ENCODE measurements at places on chromosomes 4 and X. TPM values are rescaled to one million over a fixed set of nuclear protein-coding genes. Genes with fewer than 3 reads are reported as not detected.

GRCh38 chrX:103367502-103367901 is 8.8 kb upstream of the BEX3 start:
- peak overlapping the region; percentile 81 for H3K27ac ChIP-seq
- no peak overlapping the region for H3K4me3 ChIP-seq

- H3K4me1 ChIP-seq, result peaks cover 3% of the 10 kb centered on the region
- H3K36me3 ChIP-seq, result no peaks in the 10 kb centered on the region
- H3K4me3 ChIP-seq, result no peak overlapping the region
Measured at GRCh38 chr4:122658818-122659295, 38.0 kb upstream of the IL21 start.

DNA sequence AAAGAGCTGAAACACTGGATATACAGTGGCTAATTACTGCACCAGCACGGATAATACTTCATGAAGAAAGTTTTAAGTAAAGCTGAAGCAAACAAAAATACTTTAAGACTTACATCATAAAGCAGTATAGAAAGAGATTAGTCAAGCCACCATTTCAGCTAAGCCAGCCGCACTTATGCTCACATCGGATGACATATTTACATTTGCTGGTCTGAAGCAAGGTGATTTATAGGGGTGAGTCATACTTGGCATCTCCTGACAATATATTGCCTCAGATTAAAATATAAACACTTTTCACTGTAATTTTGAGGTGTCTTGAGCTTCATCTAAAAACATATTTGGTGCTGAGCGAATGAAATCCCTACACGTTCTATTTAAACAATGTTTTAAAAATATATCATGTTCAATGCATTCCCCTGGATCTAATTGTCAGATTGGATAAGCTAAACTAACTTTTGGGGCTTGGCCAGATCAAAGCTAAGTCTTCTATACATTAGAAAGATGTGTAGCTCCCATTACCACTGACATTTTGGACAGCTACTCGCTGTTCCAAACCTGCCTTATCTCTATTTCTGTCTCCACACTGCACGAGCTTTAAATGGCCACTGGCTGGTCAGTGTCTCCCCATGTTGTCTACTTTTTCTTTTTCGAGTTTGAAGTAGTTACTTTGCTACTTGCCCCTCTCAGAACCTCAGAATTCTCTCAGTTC is 103.2 kb downstream of the VCX2 start:
- no peak overlapping the region for H3K4me3 ChIP-seq
- no peaks in the 10 kb centered on the region for H3K36me3 ChIP-seq
- no peak overlapping the region for H3K27ac ChIP-seq
- peaks cover 14% of the 10 kb centered on the region for H3K4me1 ChIP-seq
- DNase-seq, result peak; percentile 82

Gene GPC4
- 1.9 TPM for total RNA-seq

Gene PDLIM3
- 0.22 TPM for total RNA-seq

Gene FRG2
- not detected for total RNA-seq

Gene OPHN1
- 4.8 TPM for total RNA-seq

DNA sequence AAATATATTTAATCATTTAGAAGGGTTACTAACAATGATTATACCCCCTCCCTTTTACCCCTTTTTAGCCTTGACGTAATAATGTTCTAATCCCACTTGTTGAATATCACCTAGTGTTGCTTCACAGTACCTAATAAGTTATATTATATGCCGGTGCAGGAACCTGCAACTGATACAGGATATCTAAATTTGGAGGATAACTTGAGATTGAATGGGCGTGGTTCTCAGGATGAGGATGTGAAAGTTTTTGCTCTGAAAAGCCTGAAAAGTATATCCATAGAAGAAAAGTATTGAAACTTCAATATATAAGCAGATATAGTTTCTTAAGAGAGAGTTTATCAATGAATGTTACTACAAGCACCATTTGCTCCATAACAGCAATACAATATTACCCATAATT is 59.8 kb downstream of the ZNF711 start:
- H3K27me3 ChIP-seq, result no peaks in the 10 kb centered on the region
- H3K4me1 ChIP-seq, result no peaks in the 10 kb centered on the region
- H3K4me3 ChIP-seq, result no peak overlapping the region
- H3K27ac ChIP-seq, result no peak overlapping the region
- H3K36me3 ChIP-seq, result no peaks in the 10 kb centered on the region

Gene SNCA
- total RNA-seq, result 34.8 TPM

DNA sequence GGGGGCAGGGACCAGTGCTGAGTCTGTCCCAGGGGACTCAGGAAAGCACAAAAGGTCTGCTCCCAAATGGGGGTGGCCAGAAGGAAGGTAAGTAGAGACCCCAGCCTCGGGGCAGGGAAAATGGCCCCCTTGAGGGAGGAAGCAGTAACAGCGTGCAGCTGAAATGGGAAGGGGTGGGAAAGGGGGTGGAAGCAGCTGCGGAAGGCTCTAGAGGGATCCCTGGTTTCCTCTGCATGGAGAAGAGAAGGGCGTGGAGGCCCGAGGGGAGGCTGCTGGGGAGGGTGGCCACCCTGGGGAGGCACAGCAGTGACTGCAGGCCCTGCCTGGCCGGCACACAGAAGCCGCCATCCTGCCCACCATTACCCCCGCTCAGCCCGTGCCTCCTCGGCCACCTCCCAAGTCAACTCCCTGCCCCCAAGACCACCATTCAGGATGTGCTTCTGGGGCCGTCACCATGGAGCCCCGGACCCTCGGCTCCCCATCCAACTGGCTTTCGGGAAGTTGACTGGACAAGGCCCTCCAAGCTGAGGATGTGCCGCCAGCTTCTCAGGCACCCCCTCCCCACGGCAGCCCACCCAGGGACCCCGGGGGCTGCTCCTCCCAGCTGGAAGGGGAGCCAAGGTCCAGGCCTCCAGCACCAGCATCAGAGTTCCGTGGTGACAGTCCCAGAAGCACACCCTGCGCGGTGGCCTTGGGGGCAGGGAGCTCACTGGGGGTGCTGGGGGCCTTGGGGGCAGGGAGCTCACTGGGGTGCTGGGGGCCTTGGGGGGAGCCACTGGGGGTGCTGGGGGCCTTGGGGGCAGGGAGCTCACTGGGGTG is 23.6 kb downstream of the CFAP99 start:
- no peaks in the 10 kb centered on the region for H3K27me3 ChIP-seq
- H3K4me1 ChIP-seq, result no peaks in the 10 kb centered on the region
- H3K27ac ChIP-seq, result no peak overlapping the region
- DNase-seq, result no peak
- no peaks in the 10 kb centered on the region for H3K36me3 ChIP-seq

DNA sequence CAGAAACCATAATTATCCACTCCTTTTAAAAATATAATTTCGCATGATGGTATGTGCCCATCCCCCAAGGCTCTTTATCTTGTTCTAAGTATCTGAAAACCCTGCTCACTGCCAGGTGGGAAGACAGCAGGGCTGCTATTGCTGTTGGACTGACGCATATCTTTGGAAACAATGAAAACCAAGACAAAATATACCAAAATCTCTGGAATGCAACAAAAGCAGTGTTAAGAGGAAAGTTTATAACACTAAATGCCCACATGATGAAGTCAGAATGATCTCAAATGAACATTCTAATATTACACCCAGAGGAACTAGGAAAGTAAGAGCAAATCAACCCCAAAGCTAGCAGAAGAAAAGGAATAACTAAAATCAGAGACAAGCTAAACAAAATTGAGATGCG is 162.0 kb downstream of the FAM47B start:
- no peak overlapping the region for H3K27ac ChIP-seq
- H3K4me1 ChIP-seq, result no peaks in the 10 kb centered on the region
- peaks cover 11% of the 10 kb centered on the region for H3K27me3 ChIP-seq
- no peaks in the 10 kb centered on the region for H3K36me3 ChIP-seq
- no peak overlapping the region for H3K4me3 ChIP-seq

Gene DUSP9
- not detected for total RNA-seq

Gene UFSP2
- 44.4 TPM for total RNA-seq

Gene ZNF630
- 2.4 TPM for total RNA-seq

- no peak overlapping the region for H3K27ac ChIP-seq
- DNase-seq, result no peak
- H3K27me3 ChIP-seq, result peaks cover 83% of the 10 kb centered on the region
- H3K4me1 ChIP-seq, result no peaks in the 10 kb centered on the region
- no peaks in the 10 kb centered on the region for H3K36me3 ChIP-seq
Measured at GRCh38 chrX:110435196-110435595, 76.5 kb downstream of the RTL9 start.

GRCh38 chr4:139234253-139234652 is 45.8 kb downstream of the MGARP start:
- H3K4me1 ChIP-seq, result no peaks in the 10 kb centered on the region
- H3K27me3 ChIP-seq, result no peaks in the 10 kb centered on the region
- no peak for DNase-seq
- H3K36me3 ChIP-seq, result no peaks in the 10 kb centered on the region
- no peak overlapping the region for H3K4me3 ChIP-seq

- DNase-seq, result no peak
- no peaks in the 10 kb centered on the region for H3K27me3 ChIP-seq
- no peak overlapping the region for H3K27ac ChIP-seq
- no peak overlapping the region for H3K4me3 ChIP-seq
- H3K36me3 ChIP-seq, result no peaks in the 10 kb centered on the region
Measured at GRCh38 chr4:137375111-137375850, 157.0 kb downstream of the PCDH18 start.

Gene CCDC110
- total RNA-seq, result 0.47 TPM

Gene MGAT4D
- not detected for total RNA-seq

Gene TMPRSS11F
- total RNA-seq, result not detected

Gene CRMP1
- not detected for total RNA-seq

DNA sequence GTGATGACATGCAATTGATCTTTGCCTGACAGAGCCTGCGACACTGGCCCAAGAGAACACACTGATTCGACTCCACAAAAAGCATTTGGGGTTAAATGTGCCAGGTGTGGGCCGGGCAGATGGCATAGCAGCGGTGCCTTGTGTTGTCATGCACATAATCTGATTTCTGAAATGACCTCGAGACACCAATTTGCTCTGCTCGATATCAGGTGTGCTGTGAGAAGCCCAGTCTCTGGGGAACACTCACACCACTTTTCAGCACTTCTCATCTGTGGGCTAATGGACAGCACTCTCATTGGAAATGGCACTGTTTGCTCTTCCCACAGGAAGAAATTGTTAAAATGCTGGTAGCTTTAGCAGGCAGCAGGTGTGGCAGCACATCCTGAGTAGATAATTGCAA is 738.3 kb upstream of the TENM3 start:
- H3K27ac ChIP-seq, result no peak overlapping the region
- DNase-seq, result no peak
- peaks cover 6% of the 10 kb centered on the region for H3K4me1 ChIP-seq
- peaks cover 5% of the 10 kb centered on the region for H3K36me3 ChIP-seq
- no peaks in the 10 kb centered on the region for H3K27me3 ChIP-seq

DNA sequence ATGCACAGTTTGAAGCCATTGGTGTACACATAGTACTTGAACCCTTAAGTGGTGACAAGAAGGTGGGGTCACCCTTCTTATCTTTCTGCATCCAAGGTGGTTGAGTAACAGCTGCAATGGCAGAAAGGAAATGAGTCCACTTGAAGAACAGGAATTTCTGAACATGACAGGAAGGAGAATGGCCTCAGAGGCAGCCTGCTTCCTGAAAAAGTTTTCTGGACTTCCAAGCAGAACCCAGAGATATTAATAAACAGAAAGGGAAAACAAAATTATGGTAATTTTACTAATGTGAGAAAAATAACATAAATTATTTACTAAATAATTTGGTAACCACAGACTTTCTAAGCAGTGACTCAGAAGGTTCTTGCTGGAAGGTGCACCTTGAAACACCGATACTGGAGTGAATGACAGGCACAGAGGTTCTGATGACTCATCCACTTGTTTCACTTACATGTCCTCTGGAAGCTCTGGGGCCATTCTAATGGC is 119.9 kb upstream of the HS3ST1 start:
- H3K4me1 ChIP-seq, result peaks cover 25% of the 10 kb centered on the region
- DNase-seq, result peak; percentile 81
- no peak overlapping the region for H3K4me3 ChIP-seq
- no peaks in the 10 kb centered on the region for H3K36me3 ChIP-seq
- no peaks in the 10 kb centered on the region for H3K27me3 ChIP-seq

Gene ABCG2
- 0.12 TPM for total RNA-seq

DNA sequence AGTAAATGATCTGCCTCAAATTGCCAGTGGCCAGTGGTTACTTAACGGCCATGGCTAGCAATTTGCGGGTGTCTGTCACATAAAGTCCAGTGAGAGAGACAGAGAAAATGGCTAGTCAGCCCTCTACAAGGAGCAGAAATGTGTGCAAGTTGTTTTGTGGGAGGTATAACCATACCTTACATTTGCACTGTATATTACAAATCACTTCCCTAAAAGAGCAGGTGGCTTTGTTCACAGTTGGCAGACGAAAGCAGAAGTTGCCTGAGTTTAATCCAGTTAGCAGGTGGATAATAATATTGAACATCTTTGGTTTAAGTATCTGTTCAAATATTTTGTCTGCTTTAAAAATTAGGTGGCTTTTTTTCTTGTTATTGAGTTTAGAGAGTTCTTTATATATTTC is 15.6 kb downstream of the SRPX start:
- no peak overlapping the region for H3K4me3 ChIP-seq
- peaks cover 30% of the 10 kb centered on the region for H3K27me3 ChIP-seq
- H3K36me3 ChIP-seq, result no peaks in the 10 kb centered on the region
- DNase-seq, result no peak
- H3K4me1 ChIP-seq, result no peaks in the 10 kb centered on the region

Measured in MCF 10A (cell line).